Spinal cord (tissue), 10 donors: ENCODE measurements at places on chromosomes 11 and 22. TPM values are rescaled to one million over a fixed set of nuclear protein-coding genes. Genes with fewer than 3 reads are reported as not detected.

The LARGE2 gene
- 2.0 TPM for total RNA-seq

The OR4A16 gene
- not detected for total RNA-seq

- DNase-seq, result no peak
Observed at GRCh38 chr11:122650619-122651018, 4.9 kb upstream of the UBASH3B start.

- no peak for DNase-seq
Observed at GRCh38 chr11:104668797-104669463, 229.3 kb downstream of the CASP12 start.

The MAP6 gene
- total RNA-seq, result 64.5 TPM

The APOA4 gene
- not detected for total RNA-seq

GRCh38 chr11:88620568-88621130 lies 283.1 kb upstream of the CTSC start:
- DNase-seq, result no peak

DNA sequence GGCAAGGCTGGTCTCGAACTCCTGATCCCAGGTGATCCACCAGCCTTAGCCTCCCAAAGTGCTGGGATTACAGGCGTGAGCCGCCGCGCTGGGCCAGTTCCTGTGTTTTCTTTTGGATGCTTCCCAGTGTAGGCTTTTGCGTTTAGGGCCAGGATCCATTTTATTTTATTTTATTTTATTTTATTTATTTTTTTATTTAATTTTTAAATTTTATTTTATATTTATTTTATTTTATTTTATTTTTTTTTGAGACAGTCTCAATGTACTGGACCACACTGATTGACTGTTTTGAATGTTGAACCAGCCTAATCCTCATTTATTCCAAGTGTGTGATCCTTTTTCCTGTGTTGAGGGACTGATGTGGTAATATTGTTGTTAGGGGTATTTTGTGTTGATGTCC lies 8.4 kb downstream of the EPS8L2 start:
- no peak for DNase-seq

The KCNJ4 gene
- 0.79 TPM for total RNA-seq

GRCh38 chr11:3022300-3022967 lies 30.3 kb upstream of the NAP1L4 start:
- no peak for DNase-seq

DNA sequence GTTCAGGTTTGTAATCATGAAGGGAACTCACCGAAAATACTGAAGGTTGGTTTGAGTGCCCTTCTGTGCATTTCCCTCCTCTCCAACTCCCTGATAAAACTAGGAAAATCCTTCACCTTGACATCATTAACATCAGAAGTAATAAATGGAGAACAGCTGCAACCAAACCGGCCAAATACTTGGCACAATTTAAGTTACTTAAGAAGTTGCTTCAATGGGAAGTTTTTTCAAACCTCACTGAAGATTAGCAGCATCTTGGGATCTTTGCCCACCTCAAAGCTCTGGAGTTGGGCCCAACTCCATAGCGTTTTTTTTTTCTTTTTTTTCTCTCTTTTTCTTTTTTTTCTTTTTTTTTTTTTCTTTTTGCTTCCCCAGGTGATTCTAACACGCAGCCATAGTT lies 784.8 kb downstream of the KCNA4 start:
- DNase-seq, result no peak

The KRTAP5-2 gene
- not detected for total RNA-seq

The CHRDL2 gene
- 0.30 TPM for total RNA-seq

The HEPHL1 gene
- under 0.01 TPM for total RNA-seq

- DNase-seq, result no peak
Observed at GRCh38 chr11:118639899-118640298, 32.5 kb downstream of the PHLDB1 start.

DNA sequence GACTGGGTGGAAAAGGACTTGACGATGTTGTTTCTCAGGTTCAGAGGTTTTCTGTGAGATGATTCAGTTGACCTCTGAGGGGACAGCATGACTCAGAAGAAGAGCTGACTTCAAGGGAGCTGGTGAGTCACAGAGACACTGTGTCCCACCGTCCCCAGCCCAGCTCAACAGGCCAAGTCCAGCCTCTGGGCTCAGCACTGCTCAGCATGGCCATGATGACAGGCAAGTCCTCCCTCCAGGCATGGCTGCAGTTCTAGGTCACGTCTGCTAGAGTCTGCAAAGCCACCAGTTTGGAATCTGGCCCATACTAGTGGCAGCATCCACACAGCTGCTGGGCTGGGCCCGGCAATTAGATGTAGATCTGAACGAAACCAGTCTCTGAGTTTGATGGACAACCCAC lies 12.9 kb downstream of the TRIM29 start:
- no peak for DNase-seq

DNA sequence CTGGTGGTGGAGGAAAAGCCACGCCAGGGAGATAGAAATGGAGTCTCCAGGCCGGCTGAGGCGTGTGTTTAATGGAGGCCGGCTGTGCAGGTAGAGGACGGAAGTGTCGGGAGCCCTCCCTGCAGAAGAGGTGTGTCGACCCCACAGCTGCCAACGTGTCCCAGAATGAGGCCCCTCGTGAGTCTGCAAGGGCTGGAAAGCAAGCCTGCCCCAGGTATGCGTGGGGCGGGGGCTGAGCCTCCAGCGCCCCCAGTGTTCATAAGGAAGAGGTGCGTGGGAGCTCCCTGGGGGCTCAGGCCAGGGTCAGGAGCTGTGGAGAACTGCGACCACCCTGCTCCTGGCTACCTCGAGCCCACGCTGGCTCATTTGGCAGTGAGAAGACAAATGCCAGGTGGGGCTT lies 38.0 kb upstream of the JAM3 start:
- no peak for DNase-seq

DNA sequence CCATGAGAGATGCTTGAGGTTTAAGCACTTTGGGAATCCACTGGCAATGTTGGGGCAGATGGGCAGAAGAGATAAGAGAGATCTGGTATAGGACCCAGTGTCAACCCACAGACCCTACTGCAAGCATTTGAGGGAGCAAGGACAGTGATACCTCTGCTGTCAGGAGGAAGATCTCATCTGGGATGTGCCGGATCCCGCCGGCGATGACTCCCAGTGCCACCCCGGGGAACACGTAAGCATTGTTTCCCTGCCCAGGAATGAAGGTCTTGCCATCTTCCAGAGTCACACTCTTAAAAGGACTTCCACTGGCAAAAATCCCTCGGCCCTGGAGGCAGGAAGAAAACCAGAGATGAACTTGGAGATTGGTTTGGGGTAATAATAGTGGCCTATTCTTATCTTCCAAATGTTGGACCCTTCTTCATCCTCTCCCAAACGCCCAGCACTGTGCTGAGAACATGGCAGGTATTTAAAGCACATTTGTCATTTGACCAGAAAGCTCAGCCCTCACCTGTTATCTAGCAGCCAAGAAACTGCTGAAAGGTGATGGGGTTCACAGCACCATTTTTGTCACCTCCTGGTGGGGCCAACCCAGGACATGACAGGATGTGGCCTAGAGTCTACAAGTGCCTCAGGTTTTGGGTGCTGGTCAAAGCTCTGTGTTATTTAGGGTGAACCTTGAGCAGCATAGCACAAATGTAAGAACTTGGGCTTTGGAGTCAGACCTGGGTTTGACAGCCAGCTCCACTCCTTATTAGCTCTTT lies 71.7 kb downstream of the CCDC81 start:
- DNase-seq, result no peak

DNA sequence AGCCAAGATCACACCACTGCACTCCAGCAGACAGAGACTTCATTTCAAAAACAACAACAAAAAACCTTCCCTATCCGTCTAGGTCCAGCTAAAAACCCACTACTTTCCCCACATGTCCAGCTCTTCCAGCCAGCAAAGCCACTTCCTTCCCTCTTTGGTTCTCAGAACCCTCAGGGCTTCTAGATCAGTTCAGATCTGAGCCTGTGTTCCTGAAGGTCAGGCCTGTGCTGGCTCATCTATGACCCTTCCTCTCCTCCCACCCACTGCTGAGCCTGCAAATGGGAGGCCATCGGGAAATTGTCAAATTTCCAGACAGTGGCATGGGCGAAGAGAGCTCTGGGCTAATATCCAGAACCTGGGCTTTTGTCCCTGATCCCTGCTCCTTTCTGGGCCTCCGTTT lies 37.8 kb downstream of the SLCO2B1 start:
- DNase-seq, result no peak

- DNase-seq, result no peak
Observed at GRCh38 chr11:86938203-86938899, 16.8 kb downstream of the FZD4 start.

The TSSK2 gene
- total RNA-seq, result not detected

DNA sequence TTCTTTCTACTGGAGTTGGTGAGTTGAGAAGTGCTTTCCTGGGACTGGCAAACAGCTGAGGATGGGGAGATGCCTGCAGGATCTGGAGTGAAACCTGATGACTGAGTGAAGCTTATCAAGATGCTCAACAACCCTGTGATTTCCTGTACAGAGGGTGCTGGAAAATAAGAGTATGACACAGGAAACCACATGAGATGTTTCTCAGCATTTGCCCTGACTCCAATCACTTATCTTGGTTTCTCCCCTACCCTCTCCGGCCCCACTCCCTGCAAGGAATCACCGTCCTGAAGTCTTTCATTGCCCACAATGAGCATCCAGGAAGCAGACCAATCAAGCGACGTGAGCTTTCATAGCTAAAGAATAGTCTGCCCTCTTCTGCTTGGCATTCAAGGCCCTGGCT lies at the start of gene MRGPRX2:
TSS of gene MRGPRX2 (minus strand) at position 89 of the 400 bp plus-strand sequence. CDS start 4,315 bp downstream, outside the sequence.
- DNase-seq, result no peak

The RASSF10 gene
- total RNA-seq, result 7.9 TPM

DNA sequence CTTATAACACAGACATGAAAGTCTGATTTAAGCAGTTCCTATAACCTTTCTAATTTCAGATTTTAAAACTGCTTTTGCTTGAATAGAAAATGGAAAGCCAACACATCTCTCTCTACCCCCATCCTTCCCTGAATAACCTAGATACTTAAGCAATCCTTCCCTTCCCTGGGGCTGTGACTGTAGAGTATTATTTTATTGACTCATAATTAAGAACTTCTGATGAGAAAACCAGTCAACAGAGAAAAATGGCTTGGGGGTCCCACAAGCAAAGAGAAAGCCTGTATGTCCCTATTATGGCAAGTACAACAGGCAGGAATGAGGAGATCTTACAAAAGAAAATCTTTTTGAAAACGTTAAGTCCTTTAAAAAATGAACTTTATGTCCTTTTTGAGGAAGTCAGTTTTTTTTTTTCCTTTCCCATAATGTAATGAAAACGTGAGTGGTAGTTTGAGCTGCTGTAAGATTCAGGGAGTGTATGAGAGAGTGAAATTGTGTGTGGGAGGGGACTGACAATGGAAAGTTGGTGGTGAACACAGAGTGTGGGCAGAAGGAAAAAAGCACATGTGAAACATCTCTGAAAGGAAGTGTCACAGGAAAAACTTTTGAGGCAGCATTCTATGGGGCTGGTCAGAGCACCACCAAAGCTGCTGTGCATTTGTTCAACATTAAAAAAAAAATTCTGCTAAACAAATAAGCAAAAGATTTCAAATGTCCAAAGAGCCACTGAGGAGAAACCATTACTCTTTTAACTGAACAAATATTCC lies 154.6 kb downstream of the MAML2 start:
- DNase-seq, result no peak

DNA sequence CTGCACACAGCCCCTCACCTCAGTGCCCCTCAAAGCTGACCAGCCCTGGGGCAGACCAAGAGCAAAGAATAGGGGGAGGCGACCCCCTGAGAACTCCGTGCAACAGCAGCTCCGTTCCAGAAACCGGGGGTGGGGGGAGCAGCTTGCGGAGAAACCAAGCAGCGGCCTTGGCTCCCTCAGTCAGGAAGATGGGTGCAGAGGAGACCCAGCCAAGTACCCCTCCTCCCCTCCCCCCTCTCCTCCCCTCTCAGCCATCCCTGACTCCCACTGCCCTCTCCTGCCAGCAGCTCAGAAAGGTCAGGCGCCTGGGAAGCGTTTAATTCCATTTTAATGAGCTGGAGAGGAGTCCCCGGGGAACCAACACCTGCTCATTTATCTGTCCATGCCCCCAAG lies 78.9 kb downstream of the PDE2A start:
- no peak for DNase-seq

The PAMR1 gene
- 35.2 TPM for total RNA-seq

DNA sequence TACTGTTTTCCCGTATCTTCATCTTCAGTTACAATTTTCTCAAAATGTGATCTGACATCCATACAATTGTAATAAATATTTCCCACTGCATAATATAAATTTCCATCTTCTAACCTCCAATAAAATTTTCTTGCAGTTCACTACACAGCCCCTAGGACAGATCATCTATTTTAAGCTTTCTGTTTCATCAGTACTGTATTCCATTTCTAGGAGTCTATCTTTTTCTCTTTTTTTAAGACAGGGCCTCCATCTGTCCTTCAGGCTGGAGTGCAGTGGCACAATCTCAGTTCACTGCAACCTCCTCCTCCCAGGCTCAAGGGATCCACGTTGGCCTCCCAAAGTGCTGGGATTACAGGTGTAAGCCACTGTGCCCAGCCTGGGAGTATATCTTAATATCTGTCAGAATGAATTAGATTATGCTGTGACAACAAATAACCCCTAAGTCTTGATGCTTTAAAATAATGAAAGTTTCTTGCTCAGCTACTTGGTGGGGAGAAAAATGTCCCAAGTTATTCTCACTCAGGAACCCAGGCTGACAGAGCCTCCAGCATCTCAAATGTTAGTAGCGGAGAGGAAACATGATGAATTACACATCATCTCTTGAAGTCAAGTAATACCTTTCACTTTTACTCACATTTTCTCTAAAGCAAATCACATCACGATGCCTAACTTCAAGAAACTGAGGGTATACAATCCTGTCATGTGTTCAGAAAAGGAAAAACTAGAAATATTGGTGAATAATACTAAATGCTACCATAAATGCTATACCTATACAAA lies 92.2 kb downstream of the BUD13 start:
- DNase-seq, result no peak

The FBLN1 gene
- total RNA-seq, result 138 TPM

DNA sequence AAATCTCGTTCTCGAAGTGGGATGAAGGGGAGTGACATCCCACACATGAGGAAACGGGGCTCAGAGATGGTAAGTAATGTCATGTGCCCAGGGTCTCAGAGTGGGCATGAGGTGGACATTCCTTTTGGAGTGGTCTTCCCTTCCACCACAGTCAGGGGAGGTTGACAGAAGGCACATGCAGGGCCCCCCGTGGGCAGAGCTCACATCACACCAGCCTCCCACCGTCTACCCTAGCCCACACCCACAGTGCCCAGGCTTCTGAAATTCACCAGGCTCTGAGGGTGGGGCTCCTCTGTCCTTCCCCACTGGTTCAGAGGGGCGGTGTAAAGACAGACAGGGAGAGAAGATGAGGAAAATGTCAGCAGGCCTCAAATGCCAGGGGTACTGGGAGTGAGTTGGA lies 41.1 kb upstream of the TIMP3 start:
- no peak for DNase-seq

DNA sequence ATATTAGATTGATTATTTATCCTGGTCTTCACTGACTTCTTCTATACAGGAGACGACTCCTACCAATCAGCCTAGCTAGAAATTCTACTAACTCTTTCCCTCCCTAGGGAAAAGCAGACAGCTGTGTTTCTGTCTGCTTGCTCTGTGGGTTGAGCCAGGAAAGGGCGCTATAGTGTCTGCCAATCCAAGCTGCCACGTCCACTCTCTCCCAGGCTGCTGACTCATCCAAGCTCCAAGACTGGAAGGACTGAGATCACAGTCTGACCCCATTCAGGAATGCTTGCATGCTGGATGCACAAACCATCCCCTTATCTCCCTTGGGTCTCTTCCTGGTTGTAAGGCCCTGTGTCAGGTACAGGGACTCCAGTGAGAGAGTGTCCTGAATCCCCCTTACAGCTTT lies 955.6 kb downstream of the OPCML start:
- no peak for DNase-seq
